HT1080 (cell line): ENCODE measurements at places on chromosomes 11 and 22. TPM values are rescaled to one million over a fixed set of nuclear protein-coding genes. Genes with fewer than 3 reads are reported as not detected.

GRCh38 chr11:128603003-128603696 is 15.8 kb upstream of the ETS1 start:
- DNase-seq = no peak

GRCh38 chr22:28833276-28833923 is 33.0 kb upstream of the XBP1 start:
- no peak for DNase-seq

DNA sequence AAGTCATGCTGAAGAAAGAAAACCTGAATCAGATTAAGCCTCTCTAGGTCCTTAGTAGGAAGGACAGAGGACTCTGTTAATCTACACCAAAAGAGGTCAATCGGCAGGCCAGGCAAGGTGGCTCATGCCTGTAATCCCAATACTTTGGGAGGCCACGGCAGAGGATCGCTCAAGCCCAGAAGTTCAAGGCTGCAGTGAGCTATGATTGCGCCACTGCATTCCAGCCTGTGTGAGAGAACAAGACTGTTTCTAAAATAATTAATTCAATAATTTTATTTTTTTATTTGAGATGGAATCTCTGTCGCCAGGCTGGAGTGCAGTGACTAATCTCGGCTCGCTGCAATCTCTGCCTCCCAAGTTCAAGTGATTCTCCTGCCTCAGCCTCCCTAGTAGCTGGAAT is 4.5 kb downstream of the XRCC6 start:
- no peak for DNase-seq

DNA sequence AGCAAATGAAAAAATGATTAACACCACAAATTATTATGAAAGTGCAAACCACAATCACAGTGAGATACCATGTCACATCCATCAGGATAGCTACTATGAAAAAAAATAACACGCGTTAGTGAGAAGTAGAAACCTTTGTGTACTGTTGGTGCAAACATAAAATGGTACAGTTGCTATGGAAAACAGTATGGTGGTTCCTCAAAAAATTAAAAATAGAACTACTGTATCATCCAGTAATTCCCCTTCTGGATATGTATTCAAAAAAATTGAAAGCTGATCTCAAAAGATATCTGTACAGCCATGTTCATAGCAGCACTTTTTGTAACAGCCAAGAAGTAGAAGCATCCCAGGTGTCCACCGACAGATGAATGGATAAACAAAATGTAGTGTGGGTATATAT is 43.4 kb downstream of the CCDC81 start:
- no peak for DNase-seq

GRCh38 chr22:40334060-40334459 is 12.2 kb upstream of the ADSL start:
- DNase-seq = no peak

- no peak for DNase-seq
Observed at GRCh38 chr11:132674151-132674550, 858.1 kb downstream of the OPCML start.

DNA sequence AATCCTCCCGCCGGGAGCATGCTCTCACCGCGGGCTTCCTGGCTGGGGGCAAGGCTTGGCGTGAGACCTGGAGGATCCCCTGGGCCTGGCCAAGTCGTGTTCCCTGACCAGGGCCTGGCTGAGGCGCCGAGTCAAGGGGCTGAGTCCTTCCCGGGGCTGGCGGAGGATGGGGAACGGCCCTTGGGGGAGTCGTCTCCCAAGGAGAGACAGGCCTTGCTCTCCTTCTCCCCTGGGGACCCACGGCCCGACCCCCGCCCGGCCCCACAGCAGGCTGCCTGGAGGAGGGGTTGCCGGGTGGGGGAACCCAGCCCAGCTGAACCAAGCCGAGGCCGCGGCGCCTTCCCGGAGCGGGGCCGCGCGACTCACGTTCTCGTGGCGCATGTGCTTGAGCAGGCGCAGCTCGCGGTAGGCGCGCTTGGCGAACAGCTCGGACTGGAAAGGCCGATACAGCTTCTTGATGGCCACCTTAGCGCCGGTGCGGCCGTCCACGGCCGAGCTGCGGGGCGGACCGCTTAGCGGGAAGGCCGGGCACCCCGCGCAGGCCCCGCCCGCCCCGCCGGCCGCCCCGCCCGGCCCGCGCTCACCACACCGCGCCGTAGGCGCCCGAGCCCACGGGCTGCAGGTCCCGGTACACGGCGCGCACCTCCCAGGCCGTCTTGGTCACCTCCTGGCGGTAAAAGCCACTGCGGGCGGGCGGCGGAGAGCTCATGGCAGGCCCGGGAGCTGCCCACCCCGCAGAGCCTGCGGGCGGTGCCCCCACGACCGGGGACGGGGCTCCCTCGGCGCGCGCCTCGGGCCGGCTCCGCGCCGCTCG is 475 bp downstream of the MAPK12 start:
- peak; percentile 42 for DNase-seq

DNA sequence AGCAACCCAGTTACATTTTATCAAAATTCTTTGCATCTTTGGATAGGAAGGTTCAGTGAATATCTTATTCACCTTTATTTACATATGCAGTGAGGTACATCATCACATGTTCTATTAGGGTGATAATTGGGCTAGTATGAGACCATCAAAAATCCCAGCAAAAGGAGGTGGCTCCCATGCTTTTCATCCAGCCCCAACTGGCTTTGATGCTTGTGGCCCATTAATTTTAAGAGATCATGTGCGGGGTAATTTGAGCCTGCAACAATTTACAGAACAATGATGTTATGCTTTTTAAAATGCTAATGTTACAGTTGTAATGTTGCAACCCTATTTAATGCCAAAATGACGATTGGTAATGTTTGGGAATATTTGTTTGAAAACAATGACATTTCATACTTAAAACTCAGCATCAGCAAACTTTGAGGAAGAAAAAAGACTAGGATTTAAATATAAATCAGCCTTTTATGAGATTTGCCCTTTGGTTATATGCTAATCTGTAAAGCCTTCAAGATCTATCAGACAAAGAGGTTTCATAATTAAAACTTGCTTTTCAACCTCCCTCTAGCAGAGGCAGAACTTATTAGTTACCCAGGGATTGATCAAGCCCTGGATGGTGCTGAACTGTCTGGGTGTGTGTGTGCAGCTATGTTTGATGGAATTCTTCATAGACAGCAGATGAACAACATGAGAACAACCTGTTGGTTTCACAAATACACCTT is 183.5 kb upstream of the SORL1-AS1 start:
- DNase-seq = no peak

DNA sequence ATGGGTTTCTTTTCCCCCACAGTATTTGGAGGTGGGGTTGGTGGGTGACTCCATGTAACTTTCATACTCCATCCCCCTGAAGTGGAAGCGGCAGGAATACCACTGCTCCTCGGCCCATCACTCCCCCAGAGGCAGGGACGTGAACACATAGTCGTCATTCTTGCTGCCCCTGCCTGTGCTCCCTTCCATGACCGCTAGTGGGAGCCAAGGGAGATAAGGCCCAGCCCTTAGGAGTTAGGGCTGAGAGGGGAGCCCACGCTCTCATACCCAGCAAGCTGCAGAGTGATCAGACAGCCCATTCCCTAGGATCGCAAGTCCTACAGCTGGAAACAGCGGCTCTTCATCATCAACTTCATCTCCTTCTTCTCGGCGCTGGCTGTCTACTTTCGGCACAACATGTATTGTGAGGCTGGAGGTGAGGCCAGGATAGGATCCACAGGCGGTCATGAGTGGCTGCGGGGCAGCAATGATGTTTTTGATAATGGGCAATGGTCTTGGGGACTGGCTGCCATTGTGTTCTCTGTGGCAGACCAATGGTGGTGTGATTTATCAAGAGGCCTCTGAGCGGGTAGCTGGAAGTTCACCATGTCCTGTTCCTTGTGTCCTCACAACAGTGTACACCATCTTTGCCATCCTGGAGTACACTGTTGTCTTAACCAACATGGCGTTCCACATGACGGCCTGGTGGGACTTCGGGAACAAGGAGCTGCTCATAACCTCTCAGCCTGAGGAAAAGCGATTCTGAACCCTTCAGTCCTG is 15.9 kb downstream of the RHOG start:
- peak; percentile 46 for DNase-seq

DNA sequence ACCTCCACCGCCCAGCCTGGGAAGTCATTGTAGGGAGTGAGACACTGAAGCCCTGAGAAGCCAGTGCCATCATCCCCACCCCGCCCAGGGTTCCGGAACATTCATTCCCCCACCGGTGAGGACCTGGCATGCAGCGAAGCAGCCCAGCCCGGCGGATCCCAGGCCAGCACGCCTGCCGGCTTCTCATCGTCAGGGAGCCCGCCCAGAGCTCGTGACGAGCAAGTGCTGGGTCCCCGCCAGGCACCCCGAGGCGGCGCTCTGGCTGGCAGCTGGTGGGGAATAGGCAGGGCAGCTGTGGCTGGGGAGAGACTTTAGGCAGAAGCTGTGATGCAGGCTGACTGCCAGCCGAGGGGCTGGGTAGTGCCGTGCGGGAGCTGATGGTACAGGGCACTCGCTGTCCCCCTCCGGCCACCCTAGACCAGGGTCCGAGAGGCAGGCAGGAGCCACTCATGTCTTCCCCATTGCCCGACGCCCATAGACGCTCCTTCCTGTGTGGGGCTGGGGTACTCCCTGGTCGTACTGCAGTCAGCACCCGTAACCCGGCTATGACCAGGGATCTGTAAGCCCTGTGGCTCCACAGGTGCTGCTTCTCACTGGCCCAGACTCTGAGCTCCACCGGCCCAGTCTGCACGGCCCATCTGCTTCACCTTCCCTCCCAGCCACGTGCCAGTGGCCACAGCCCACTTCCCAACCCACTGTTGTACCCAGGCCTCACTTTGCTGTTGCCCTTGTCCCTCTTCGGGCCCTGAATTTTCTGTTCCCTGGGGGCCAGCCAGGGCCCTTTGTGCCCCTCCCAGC is 24.5 kb upstream of the CABP7 start:
- no peak for DNase-seq

DNA sequence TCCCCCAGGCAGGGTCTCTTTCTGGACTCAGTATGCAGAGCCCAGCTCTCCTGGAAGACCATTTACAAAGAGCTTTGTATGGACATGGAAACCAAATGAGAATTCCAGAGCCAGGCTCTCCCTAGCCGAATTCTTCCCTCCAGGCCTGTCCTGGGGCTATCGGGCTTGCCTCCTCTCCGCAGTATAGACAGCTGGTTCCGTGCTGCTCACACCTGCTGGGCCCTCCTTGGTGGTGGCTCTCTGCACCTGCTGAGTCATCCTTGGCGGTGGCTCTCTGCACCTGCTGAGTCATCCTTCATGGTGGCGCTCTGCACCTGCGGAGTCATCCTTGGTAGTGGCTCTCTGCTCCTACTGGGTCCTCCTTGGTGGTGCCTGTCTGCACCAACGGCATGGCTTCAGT is 743.5 kb downstream of the BRD1 start:
- no peak for DNase-seq

DNA sequence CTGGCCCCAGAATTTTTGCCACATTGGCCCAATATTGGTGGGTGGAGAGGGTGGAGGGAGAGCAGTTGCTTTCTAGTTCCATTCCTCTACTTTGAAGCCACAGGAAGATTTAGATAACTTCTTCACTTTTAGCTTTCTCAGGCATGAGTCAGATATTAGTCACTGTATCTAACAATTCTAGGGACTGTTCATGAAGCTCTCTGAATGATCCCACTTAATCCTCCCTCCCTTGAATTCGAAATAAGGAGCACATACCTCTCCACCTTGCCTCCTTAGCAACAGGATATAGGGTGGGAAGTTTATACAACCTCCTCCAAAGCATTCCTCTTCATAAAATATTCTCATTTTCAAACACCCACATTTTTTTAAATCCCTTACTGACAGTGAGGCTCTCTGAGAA is 13.5 kb downstream of the FSHB start:
- DNase-seq = peak; percentile 96

DNA sequence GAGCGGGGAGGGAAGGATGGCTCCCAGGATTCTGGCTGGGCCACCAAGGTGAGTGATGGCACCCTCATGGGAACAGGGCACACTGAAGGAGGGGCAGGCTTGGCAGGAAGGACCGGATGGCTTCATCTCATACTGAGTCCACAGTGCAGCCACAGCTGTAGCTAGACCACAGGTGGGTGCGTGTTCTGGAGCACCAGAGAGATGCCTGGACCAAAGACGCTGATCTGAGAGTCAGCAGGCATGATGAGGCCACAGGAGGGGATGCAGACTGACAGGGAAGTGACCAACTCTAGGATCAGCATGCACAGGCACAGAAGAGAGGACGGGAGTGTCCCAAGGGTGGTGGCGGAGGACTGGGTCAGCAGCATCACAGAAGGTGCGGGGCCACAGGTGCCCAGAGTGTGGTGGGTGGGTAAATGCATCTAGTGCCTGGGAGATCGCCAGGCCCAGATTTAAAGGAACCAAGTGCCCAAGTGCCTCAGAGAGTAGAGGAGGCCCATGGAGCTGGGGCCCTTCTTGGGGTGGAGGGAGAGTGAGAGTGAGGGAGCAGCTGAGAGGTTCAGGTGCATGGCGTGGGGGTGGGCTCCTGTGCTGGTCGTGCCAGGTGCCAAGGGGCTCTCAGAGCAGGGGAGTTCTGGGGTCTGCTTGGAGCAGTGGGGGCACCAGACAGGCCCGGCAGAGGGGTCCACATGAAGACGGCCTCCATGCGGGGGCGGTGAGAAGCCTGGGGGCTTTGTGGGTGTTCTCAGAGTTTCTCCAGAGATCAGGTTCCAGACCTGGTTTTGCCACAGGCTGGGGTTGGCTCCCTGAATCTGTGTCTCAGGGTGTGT is 113.7 kb downstream of the CEP164 start:
- DNase-seq = no peak

The SCARF2 gene
- 46.0 and 50.1 TPM in 2 replicates for total RNA-seq

The MUC5AC gene
- total RNA-seq = not detected in 2 replicates

The OSM gene
- total RNA-seq = not detected in 2 replicates

The MFRP gene
- not detected in 2 replicates for total RNA-seq

The PANX3 gene
- not detected in 2 replicates for total RNA-seq

The FAU gene
- total RNA-seq = 410 and 898 TPM in 2 replicates

The FOLR3 gene
- 0.16 TPM in 1 of 2 replicates, not detected in the other for total RNA-seq

The CHRNA10 gene
- 0.43 and 2.5 TPM in 2 replicates for total RNA-seq

The ARHGAP8 gene
- total RNA-seq = not detected in 2 replicates

The VPREB1 gene
- not detected in 2 replicates for total RNA-seq

The FBLN1 gene
- total RNA-seq = 0.90 and 2.3 TPM in 2 replicates
